CD4-positive, alpha-beta T cell treated with Interleukin-15 for 4 hours (primary cell): ENCODE measurements at places on chromosomes 13 and 19.

- DNase-seq = no peak
Measured at GRCh38 chr13:73535341-73535740, 476.5 kb downstream of the KLF5 start.

GRCh38 chr13:114027046-114027715 lies 53.3 kb upstream of the C13orf46 start:
- no peak for DNase-seq

DNA sequence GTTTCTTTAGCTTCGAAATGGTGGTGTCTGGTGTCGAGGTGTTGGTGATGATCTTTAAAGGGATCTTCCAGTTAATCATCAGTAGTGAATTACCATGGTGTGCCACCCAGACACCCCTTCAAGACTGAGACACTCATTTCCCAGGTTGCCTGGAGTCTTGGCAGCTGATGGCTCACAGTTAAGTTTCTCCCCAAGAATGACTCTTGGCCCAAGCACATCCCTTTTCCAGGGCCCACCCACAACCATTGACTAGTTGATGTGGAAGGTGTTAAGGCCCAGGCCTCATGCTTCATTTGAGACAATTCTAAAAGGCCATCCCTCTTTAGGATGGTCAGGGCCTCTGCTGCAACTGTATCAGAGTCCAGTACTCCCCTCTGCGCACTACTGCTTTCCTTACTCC lies 145.5 kb downstream of the FOXO1 start:
- DNase-seq = no peak

- no peak for DNase-seq
Measured at GRCh38 chr13:98274921-98275487, 97.9 kb upstream of the RNF113B start.

- DNase-seq = no peak
Measured at GRCh38 chr19:3981373-3981735, 3.9 kb downstream of the EEF2 start.

DNA sequence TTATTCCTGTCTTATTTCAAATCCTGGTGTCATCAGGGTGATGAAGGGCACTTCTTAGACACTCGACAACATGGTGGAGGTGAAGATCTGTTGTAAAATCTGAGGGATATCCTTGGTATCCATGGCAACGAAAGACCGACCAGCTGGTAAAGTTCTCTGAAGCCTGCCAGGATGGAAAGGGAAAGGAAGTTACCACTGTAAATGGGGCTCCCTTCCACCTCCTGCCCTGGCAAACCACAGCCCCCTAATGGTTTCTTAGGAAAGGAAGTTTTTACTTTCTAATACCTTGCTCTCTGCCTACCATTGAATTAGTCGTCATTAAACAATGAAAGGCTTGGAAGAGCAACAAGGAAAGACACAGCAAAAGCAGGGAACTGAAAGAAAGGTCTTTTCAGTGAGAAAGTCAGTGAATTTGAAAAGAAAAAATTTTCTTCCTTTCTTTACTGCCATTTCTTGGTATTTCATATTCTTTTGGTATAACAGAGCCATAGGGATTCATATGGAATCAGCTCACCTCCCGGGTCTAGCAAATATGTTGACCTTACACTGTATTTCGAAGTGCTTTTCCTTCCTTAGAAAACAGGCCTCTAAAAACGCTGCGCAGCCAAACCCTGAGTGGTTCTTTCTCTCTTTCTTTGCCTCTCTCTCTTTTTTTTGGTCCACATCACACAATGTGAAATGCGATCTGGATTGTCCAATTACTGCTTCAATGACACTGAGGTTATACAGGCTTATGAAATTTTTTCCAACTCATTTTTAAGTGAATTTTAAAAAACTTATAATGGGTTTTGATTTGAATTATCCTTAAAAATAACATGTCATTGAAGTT lies 111.0 kb downstream of the RGCC start:
- DNase-seq = no peak

DNA sequence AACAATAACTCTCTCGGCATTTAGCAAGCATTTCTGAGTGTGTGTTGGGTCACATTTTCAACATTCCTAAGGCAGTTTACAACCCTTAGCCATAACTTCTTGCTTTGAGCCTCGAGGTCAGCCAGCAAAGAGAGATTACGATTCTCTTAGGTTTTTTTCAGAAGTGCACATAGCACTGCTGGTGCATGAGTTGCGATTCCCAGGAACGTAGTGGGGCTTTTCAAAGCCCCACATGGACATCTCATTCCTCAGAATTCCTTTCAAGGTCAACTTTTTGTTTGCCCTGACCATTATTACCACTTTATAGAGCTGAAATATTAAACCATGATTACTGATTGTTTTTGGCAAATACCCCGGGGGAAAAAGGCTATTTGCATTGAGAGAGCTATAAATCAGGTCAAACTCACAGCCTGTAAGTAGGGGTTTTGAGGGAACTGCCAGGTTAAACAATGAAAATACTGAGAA lies 705.3 kb downstream of the GPC5 start:
- DNase-seq = no peak

DNA sequence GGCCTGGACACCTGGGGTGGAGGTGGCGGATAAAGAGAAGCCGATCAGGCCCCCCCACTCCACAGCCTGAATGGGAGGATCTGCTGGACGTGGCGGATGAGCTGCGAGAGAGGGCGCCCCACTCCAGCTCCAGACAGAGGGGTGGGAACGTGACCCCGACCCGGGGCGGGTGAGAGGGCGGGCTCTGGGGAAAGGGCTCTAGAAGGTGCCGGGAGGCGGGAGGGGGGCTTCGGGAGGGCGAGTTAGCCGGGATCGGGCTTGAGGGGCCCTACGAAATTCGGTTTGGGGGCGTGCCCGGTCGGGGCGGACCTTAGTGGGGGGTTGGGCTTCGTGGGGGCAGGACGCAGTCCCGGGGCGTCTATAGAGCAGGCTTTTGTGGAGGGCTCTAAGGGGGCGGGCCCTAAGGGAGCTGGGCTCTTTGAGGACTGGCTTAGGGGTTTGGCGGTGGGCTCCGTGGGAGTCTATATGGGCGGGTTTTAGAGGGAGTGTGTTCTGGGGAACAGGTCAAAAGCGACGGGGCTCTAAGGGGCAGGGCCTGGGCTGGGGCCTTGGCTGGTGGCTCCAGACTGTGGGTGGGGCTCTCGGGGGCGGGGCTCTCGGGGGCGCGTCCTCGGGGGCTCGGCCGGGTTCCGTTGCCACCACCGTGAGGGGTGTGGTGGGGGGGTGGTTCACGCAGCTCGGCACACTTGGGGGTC lies 4.1 kb upstream of the NANOS3 start:
- DNase-seq = no peak

DNA sequence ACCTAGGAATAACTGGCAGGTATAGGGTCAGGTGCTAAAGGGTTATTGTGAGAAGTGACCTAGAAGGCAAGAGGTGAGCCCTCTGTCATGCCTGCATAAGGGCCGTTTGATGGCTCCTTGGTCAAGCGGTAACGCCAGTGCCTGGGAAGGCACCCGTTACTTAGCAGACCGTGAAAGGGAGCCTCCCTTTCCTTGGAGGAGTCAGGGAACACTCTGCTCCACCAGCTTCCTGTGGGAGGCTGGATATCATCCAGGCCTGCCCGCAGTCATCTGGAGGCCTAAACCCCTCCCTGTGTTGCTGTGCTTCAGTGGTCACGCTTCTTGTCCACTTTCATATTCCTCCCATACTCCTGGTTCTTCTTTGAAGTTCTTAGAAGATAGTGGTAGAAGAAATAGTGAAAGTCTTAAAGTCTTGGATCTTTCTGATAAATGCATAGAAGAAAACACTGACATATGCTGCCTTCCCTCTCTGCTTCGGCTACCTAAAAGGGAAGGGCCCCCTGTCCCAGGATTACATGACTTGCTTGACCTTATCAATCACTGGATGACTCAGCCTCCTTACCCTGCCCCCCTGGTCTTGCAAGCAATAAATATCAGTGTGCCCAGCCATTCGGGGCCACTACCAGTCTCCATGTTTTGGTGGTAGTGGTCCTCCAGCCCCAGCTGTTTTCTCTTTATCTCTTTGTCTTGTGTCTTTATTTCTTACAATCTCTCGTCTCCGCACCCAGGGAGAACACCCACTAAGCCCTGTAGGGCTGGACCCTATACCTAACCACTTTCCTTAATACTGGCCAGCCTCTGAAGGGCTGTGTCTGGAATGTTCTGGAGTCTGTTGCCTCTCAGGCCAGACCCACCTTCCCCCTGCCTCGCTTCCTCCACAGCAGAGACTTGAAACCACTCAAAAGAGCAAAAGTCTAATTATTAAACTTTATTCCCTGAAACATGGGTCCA lies 16.1 kb upstream of the ABCC4 start:
- no peak for DNase-seq

- no peak for DNase-seq
Measured at GRCh38 chr19:9967326-9967725, 31.0 kb upstream of the OLFM2 start.

DNA sequence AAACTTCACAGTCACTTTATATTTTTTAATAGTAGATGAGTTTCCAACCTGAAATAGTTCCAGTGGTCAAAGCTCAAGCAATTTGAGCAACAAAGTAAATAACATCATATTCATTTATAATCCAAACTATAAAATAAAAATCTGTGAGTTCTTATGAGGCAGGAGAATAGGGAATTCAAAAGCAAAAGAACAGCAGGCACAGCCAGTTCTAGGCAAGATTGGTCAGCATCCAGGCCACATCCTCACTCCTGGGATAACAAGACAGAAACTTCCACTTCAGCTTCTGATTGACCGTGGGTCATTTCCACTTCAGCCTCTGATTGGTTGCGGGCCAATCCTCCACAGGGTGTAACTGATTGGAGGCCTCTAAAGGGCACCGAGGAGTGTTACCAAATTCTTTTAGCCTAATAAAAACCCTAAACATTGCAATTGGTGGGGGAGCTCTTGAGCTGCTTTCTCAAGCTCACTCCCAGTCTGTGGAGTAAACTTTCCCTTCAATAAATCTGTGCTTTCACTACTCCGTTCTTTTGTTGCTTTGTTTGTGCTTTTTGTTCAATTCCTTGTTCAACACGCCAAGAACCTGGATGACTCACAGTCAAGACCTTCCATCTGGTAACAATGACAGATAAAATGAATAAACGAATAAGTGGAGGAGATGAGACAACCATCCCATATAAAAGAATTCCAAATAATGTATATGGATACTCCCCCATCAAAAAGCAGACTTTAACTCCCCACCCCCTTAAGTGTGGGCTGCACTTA lies 42.6 kb upstream of the AMER2 start:
- DNase-seq = no peak

GRCh38 chr19:40144151-40144550 lies 47.1 kb upstream of the MAP3K10 start:
- DNase-seq = peak; percentile 60

DNA sequence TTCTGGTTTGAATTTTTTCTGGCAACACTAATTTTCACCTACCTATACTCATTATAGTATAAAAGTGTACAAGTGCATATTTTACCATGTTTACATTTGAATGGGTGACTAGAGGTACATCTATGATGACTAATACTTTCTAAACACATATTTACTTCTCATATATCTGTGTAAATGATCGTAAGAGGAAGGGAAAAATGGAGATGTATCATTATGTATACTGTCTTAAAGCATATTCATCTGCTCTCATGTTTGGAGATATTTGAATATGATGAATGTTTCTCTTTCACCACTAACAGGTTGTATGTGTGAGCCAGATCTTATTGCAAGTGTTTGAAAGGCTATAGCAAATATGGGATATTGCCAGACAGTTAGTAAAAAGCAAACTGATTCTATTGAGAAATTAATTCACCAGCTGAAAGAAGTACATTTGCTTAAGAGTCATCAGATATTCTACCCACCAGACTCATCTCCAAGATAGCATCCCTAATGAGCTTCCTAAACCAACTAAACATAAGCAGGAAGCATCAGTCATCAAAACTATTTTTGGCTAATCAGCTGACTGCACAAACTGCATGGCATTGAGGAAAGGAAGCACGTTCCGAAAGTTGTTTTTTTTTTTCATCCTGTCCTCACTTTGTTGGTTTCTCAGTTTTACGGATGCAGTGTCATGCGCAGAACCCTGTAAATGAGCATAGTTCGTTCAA lies 738.2 kb downstream of the GPC5 start:
- DNase-seq = no peak

- no peak for DNase-seq
Measured at GRCh38 chr19:16945762-16946465, 57.1 kb downstream of the F2RL3 start.

- DNase-seq = no peak
Measured at GRCh38 chr13:99287551-99287950, 19.6 kb downstream of the GPR183 start.

- DNase-seq = no peak
Measured at GRCh38 chr19:2488942-2489731, 13.2 kb downstream of the GADD45B start.

GRCh38 chr19:54594737-54595136 lies 1.3 kb downstream of the LILRA1 start:
- no peak for DNase-seq

GRCh38 chr13:80133631-80134261 lies 207.2 kb downstream of the SPRY2 start:
- no peak for DNase-seq

- no peak for DNase-seq
Measured at GRCh38 chr19:5707576-5708575, 12.1 kb downstream of the LONP1 start.

DNA sequence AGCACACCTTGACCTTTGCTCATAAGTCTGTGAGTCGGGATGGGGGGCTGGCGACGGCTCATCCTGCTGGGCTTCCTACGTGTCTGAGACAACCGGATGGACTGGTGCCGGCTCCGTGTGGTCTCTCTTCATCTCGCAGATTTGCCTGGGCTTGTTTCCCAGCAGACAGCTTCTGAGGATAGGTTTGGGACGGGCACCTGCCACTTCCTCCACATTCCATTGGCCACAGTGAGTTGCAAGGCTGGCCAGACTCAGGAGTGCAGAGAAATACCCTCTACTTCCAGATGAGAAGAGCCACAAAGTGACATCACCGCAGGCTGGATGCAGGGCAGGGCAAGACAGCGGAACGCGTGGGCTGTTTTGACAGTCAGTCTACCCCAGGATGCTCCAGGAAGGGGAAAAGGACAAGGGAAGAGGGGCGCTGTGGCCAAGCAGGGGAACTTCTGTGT lies 48.1 kb downstream of the IRS2 start:
- no peak for DNase-seq

- DNase-seq = no peak
Measured at GRCh38 chr19:55145232-55145631, 3.8 kb downstream of the TNNT1 start.

GRCh38 chr13:70893832-70894231 lies 785.6 kb upstream of the KLHL1 start:
- no peak for DNase-seq

- no peak for DNase-seq
Measured at GRCh38 chr19:30558793-30559192, 186.6 kb downstream of the ZNF536 start.

GRCh38 chr19:29538146-29538545 lies 12.4 kb downstream of the VSTM2B start:
- DNase-seq = no peak

DNA sequence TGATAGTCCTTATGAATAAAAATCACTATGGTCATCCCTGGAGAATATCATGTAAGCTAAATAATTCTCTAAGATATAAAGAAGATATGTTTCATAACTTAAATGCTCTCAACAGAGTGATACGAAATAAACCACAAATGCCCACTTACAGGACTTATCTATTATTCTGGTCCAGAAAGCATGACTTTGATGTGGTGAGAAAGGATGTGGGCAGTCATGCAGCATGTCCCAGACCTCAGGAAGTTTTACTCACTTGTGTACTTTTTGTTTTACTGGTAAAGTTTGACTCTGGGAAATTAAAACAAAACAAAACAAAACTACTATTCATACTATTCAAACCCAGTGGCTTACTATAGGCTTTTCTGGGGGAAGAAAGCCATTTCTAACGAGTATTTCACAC lies 483.2 kb upstream of the SLITRK6 start:
- no peak for DNase-seq
